ENCODE measurements at places on chromosomes 1 and 21.

DNA sequence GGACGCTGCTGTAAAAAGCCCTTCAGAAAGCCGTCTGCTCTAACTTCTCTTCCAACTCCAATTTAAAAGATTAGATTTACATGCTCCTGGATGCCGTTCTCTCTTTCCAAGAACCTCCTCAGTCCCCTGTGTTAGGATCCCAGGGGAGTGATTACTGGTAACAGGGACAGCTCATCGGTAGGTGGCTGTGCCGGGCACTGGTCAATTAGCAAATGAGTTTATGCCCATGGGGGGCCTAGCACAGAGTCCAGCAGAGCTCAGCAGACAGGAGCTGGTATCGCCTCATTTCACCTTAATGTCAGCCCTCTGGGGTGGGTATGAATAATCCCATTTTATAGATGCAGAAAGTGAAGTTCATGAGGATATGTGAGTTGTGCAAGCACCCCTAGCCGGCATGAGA is 191.9 kb downstream of the GRIK3 start:
- no peak for DNase-seq

DNA sequence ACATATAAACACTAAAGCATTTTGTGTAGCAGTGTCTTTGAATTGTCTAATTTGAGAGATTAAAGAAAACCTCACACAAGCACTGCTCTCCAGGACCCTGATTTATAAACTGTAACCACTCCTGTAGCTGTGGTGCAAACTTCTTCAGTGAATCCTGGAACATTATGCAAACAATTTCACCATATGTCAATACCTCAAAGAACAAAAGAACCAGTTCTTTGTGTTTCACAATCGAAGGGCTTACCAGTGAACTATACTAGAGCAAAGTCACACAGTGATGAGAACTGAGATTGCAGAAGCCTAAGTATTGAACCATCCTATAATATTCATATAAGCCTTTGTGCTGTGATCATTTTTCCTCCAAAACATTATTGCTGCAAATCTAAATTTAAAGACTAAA is 21.5 kb downstream of the DPH5 start:
- DNase-seq, result peak; percentile 52

- no peak for DNase-seq
These were observed 936 bp downstream of the TP73 start for GRCh38 chr1:3653286-3653618.

- DNase-seq, result peak; percentile 3
These were observed 482.4 kb downstream of the NPHP4 start for GRCh38 chr1:5509664-5510452.

DNA sequence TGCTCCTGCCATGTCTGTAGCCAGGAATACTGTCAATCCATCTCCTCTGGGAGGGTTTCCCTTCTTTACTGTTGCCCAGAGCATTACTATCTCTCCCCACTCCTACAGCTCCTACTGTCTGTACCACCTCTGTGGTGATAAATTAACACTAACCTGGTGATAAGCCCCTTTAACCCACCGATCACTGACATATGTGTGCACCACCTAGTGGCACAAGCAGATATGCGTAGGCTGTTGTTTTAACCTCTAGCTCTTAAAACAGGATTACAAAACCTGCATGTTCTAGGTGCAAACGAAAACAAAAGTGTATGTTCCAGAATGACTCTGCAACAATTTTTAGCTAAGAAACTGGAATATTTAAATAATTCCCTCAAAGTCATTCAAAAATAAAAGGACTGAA is 93.9 kb upstream of the BEND5 start:
- peak; percentile 18 for DNase-seq

DNA sequence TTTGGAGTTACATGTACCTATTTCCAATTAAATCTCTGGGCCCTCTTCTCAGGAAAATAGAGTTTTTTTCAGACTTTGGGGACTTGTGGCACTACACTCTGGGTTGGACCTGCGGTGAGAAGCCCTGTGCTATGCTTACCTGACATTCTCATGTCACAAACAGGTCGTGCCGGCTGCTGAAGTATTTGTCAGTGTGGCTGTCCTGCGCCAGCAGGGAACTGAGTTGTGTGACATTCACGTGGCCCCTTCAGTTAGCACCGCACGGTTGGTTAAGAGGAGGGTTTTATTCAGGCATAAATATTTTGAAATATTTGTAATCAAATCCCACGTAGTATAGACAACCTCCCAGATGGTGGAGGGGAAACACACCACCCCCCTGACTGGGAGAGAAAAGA is 6.3 kb upstream of the COL6A2 start:
- no peak for DNase-seq

DNA sequence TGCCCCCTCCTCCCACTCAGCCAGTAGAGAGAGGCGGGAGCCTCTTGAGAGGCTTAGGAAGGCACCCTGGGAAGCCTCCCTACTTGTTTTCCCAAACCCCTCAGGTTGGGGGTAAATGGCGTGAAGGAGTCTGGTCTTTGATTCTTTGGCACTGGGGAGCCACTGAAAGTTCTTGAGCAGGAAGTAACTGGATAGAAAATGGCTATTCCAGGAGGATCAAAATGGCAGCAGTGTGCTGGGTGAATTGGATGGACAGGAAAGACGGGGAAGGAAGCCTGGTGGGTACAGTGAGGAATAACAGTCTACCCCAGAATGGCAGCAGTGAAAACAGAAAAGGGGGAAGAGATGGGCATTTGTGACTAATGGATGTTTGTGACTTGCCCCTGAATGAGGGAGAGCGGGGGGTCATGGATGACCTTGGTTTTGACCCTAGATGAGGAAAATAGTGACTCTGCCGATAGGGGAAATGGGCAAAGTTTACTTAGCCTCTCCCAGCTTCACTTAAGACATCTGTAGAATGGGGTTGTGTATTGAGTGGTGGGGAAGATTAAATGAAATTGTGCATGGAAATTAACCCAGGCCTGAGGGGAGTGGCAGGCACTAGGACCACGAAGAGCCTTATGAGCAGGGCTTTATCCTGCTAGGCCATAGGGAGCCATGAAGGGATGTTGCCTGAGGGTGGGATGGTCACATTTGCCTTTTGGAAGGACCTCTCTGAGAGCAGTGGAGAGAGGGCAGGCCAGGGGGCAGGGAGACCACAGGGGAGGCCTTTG is 32.7 kb downstream of the TMEM51 start:
- DNase-seq, result no peak

DNA sequence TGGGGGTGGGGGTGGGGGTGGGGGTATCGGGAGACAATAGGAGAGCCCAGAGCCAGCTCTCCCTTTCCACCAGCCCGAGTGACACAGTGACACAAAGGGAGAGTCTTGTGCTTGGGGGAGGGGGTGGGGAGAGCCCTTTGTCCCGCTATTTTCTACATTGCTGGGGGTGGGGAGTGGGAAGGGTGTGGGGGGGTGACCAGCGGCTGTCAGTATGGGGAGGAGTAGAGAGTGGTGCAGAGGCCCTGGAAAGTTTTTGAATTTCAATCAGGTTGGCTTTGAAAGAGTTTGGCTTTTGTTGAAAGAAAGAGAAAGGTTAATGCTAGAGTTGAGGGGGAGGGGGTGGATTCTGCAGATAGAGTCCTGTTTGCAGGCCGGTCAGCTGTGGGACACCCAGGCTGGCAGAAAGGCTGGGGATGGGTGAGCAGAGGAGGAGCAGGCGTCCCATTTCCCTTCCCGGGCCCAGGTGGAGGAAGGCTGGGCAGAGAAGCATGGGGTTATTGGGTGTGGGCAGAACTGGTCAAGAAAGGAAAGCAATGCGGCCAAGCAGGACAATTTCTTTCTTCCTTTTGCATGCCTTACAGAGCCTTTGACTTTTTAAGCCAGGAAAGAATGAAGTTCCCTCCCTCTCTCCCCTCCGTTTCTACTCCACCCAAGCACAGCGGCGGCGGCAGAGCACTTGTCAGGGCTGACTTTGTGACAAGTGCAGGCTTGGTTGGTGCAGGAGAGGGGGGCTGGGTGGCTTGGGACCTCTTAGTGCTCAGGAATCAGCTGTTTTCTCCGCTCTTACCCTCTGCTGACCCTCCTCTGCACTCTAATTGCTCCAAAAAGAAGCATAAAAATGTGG is 96.2 kb downstream of the RNF220 start:
- no peak for DNase-seq

DNA sequence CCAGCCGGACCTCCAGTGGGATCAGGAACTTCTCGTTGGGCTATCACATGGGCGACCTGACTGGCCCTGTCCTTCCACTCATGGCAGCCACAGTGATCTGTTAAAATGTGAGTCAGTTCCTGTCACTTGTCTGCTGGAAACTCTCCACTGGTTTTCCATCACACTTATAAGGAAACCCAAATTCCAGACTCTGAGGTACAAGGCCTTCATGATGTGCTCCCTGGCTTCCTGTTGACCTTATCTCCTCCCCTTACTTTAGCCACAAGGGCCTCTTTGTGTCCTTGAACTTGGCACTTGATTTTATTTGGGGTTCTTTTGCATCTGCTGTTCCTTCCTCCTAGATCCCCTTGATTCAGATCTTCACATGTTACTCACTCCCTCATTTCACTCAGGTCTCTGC is 96.8 kb downstream of the TENT5C start:
- no peak for DNase-seq

- DNase-seq, result no peak
These were observed 28.4 kb downstream of the MAN1C1 start for GRCh38 chr1:25644962-25645361.

GRCh38 chr1:3372317-3372716 is 82.1 kb upstream of the ARHGEF16 start:
- no peak for DNase-seq

DNA sequence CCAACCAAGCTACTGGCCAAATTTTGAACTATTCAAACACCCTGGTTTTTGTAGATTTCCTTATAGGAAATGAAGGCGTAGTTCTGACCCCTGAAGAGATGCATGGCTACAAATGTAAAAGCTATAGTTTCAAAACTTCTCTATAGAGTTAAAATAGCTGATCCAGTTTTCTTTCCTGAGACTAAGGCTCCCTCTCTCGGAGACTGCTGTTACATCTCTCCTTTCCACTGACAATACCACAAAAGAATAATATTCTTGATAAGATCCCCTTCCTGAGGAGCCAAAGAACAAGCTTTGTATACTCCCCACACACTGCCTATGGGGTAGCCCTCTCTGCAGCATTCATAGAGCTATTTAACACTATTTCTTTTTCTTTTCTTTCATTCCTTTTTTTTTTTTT is 6.7 kb upstream of the CFAP126 start:
- DNase-seq, result peak; percentile 52

- DNase-seq, result no peak
These were observed 760 bp upstream of the TINAGL1 start for GRCh38 chr1:31575369-31576140.

GRCh38 chr1:194870860-194871259 is 1684.4 kb upstream of the B3GALT2 start:
- no peak for DNase-seq

DNA sequence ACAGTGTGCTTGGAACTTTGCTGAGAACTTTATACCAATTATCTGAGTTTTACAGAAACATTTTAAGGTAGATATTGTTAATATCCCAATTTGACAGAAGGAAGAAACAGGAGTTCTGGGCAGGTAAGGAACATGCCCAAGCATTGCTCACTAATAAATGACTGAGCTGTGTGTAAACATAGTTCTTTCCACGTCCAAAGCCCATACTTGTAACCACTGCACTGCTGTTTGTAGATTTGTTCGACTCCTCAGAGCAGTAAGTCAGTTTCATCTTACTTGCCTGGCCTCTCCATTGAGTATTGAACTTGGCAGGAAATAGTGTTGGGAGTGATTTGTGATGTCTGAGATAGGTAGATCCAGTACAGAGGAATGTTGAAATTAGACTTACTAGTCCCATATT is 335.1 kb downstream of the KIF26B start:
- no peak for DNase-seq

DNA sequence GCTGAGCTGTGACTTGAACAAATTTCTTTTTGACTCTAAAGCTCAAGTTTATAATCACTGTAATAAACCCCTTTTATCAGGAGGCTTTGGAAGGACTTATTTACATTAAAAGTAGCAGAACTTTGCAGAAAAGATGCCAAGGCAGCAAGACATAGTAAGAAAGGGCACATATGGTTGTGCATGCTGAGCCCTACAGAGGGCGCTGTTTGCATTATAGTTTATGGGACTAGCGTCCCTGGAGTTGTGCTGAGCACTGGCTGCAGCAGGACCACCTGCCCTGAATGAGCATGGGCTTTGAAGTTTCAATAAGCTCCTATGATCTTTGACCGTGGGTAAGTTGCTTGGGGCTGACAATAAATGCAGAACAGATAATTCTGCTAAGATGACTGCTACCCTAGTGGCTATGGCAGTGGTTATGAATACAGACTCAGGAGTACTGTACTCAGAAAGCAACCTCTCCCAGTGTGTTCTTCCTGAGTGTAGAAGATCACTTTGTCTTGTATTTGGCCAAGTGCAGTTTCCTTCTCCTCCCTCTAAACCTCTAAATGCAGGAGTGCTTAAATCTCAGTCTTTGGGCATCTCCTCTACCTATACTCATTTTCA is 45.4 kb upstream of the USP1 start:
- peak; percentile 6 for DNase-seq

GRCh38 chr1:159005676-159006075 is 4.0 kb upstream of the IFI16 start:
- no peak for DNase-seq

GRCh38 chr1:22363403-22364325 is 88.0 kb upstream of the ZBTB40 start:
- DNase-seq, result no peak

DNA sequence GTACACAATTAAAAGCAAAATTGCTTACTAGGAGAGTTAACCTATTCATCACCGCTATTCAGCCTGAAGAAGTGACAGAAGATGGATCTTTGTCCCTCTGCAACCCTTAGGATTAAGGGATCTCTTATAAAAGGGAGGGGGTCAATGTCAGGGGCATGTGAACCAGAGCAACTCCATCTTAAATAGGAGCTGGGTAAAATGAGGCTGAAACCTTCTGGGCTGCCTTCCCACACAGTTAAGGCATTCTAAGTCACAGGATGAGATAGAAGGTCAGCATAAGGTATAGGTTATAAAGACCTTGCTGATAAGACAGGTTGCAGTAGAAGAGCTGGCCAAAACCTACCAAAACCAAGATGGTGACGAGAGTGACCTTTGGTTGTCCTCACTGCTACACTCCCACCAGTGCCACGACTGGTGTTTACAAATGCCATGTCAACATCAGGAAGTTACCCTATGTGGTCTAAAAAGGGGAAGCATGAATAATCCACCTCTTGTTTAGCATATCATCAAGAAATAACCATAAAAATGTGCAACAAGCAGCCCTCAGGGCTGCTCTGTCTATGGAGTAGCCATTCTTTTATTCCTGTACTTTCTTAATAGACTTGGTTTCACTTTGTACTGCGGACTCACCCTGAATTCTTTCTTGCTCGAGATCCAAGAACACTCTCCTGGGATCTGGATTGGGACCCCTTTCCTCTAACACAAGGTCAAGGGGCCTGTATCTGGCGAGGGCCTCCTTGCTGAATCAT is 35.3 kb upstream of the NEK2 start:
- no peak for DNase-seq

DNA sequence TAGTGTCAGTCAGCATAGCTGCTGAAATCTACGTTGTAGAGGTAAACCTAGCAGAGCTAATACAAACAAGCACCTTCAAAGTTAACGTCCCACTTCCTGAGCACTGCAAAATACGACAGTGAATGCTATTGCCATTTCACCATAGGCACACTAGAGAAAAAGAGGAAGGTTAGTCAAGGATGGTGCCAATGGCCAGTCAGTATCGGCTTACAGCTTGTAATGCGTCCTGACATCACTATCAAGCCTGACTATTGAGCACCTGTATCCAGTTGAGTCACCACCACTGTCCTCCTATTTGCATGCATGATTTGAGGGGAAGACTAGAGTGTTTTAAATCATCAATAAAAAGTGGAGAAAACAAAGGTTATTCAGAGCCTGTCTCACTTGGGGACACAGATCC is 34.4 kb downstream of the NUCKS1 start:
- no peak for DNase-seq
